Transverse colon (tissue), 4 donors: ENCODE measurements at places on chromosomes 6 and 20.

- peak; percentile 40 for DNase-seq
Measured at GRCh38 chr20:59159493-59160376, 3.9 kb upstream of the ZNF831 start.

GRCh38 chr6:2853769-2854395, 12.2 kb upstream of the SERPINB1 start:
- peak; percentile 54 for DNase-seq

DNA sequence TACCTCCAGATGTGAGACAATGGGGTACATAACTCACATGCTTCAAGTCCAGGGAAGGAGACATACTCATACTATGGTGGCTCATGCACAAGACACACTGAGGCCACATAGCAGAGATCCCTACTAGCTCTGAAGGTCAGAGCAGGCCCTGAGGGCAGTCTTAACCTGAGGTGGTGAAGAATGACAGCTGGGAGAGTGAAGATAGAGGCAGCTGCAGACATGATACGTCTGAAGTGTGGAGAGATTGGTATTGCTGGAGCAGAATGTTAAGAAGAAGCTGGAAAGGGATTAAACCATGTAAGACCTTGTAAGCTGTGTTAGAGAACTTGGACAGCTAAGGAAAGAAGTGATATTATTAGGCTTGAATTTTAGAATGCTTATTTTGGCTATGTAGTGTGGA, 32.9 kb downstream of the PGM3 start:
- no peak for DNase-seq

- DNase-seq, result no peak
Measured at GRCh38 chr20:49961413-49961812, 21.4 kb upstream of the SNAI1 start.

DNA sequence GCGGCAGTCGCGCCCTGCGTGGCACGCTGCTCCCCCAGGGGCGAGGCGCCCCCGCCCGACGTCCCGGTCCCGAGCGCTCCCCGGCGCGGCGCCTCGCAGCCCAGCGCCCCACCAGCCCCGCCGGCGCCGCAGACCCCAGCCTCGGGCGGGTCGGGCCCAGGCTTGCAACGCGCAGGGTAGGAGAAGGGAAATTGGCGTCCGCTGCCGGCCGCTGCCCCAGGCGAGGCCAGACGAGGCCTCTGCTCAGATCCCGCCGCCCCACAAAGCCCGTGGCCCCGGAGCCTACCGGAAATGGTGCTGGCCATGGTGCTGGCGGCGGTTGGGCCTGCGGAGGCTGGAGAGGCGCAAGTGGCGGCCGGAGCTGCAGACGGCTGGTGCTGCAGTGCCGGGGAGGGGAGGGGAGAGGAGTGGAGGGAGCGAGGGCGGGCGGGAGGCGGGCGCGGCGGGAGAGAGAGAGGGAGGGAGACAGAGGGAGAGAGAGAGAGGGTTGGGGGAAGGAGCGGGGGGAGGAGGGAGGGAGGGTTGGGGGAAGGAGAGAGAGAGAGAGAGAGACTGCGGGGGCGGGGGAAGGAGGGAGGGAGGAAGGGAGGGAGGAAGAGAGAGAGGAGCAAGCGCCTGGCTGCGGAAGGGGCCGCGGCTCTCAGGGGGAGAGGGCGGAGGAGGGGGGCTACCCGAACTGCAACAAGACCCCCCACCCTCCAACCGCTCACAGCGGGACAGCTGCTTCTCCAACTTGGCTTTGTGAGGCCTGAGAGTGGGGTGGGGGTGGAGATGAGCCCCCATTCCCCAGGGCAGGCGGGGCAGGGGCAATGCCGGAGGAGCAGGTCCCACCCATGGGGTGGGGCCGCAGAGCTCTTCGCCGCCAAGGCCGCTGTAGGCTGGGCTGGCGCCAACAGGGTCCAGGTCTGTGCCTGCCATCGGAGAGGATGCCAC, at the start of gene STMN3:
Gene STMN3 (minus strand): TSS at position 384 of the 933 bp plus-strand sequence. CDS start 79 bp downstream, at position 305.
- peak; percentile 83 for DNase-seq

DNA sequence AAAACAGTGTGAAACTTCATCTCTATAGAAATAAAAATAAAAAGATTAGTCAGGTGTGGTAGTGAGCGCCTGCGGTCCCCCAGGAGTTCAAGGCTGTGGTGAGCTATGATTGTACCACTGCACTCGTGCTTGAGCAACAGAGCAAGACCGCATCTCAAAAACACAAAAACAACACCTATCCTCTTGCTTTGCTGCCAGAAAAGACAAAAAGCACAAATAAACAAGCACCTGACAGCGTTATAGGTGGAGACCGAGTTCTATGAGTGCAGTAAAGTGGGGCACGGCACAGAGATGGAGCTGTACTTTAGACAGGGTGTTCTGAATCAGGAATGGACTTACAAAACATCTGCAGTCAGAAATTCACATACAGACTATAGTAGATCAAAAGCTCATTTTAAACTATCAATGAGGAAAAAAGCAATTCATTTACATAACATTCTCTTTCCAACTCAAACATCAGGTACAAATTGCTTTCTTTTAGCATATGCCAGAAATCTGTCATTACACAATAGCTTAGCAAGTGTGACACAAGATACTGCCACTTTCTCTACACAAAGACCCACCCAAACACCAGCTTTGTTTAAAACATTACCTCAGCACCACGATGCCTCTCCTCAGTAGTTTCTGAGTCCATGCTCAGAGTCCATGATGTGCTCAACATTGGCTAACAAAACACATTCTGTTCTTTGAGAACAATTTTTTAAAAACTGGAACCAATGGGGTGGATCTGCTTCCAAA, 10.1 kb downstream of the EZR start:
- no peak for DNase-seq

DNA sequence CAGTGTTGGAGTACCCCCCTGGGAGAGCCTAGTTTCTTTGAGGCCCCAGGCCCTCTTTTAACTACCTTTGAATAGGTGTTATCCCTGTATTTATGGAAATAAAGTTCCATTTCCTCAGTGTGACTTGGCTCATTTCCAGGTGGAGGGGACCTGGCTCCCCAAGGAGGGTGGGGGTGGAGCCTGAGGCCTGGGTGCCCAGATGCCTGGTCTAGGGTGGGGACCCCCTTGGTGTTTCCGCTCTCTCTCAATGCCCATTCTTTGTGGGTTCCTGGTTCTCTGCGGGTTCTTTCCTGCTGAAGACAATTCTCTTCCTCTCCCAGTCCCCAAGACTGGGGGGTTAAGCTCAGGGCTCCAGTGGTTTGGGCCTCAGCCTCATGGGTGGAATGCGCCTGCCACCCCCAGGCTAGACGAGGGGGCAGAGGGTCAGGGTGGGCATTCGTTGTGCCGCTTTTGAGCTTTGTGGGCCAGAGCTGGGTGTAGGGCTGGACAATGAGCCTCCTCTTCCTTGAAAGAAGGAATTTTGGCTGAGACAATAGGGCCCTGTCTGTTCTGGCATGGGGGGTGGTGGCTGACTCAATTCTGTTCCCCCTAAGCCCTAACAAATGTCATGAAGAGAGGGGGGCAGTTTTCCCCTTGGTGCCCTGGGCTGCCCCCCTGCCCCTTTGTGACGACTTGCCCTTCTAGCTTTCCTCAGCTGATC, 686 bp upstream of the EGFL8 start:
- no peak for DNase-seq

DNA sequence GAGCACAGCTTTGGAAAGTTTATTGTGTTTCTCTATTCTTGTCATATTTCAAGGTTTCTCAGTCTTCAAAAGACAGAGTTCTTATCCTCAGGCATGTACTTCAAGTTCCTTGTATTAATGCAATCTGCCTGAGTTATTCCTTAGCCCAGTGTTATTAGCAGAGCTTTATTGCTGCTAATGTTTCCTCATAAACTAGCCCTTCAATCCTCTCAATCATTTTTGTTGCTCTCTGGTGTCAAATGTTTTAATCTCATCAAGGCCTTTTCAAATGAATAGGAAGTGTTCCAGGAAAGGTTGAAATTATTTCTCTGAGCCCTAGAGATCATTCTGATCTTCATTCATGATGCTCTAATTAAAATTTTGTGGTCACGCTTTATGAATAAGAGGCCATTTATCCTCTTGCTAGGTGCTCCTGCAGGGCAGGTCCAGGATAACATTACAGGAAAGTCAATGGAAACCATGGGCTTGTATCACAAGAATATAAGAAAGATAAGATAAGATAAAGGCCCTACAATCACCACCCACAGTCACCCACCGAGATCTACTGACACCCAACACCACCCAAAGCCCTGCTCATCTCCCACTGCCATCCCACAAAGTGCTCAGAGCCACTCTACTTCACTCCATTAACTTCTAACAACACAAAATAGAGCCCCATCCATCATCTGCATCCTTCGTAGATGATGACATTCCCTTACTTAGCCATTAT, 125.9 kb downstream of the COL9A1 start:
- no peak for DNase-seq
